ENCODE measurements at places on chromosomes 4 and X.
A peak's percentile ranks its signal among the peaks of the same experiment; 100 is the strongest.

DNA sequence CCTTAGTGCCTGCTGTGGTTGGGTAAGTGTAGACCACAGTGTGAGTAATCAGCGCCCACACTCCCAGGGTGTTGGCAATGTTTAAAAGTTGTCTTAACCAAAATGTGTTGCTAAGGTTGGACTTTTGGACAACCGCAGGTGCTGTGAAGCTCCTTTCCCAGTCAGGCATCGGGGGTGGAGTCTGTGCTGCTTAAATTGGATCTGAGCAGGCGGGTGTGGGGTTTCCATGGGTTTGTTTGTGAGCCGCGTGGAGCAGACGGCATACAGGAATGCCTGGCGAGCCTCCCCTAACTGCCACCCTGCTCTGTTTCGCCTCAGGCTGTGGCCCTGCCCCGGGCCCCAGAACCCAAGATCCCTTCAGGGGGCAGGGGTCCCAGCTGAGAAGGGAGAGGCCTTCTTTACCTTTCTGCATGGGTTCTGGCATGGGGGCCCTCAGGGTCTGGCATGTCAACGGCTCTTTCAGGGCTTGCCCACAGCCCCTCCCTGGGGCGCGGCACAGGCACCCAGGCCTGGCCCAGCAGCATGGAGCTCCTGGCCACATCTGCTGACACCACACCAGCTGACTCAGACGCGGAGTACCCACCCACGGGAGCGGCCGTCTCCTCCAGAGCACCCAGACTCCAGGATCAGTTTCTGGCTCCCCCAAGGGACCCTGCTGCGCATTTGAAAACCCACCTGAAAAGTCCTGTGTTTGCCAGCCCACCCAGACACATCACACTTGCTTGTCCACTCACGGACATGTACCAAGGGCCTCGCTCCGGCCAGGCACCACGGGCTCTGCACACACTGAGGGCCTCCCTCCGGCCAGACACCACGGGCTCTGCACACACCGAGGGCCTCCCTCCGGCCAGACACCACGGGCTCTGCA is 5.1 kb upstream of the SPON2 start:
- no peak for DNase-seq

DNA sequence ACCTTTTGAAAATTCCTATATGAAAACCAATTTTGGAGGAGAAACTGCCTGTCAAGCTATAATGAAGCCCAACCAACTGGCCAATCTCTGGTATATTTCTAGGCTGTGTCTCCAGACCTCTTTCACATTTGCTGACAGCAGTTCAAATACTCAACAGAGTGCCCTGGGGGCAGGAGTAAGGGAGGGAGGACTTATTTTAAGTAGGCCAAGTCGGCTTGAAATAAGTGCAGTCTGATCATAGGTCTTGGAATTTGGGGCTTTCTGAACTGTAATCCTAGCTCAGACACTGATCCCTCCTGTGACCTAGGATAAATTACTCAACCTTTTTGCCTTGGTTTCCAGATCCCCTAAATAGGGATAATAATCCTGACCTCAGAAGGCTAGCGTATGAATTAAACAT is 59.4 kb upstream of the SLC7A11 start:
- no peak for DNase-seq

- DNase-seq = no peak
Measured at GRCh38 chr4:174789657-174790056, 39.4 kb downstream of the GLRA3 start.

DNA sequence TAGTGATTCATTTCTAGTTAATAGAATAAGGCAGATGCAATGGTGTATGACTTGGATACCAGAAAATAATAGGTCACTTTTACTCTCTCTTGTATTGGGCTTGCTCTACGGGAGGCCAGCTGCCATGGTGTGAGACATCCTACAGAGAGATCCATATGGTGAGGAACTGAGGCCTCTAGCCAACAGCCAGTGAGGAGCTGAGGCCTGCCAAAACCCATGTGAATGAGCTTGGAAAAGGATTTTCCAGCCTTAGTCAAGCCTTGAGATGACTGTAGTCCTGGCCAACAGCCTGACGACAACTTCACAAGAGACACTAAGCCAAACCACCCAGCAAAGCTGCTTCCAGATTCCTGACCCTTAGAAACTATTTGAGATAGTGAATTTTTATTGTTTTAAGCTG is 1300.2 kb downstream of the RAPGEF2 start:
- DNase-seq = no peak

DNA sequence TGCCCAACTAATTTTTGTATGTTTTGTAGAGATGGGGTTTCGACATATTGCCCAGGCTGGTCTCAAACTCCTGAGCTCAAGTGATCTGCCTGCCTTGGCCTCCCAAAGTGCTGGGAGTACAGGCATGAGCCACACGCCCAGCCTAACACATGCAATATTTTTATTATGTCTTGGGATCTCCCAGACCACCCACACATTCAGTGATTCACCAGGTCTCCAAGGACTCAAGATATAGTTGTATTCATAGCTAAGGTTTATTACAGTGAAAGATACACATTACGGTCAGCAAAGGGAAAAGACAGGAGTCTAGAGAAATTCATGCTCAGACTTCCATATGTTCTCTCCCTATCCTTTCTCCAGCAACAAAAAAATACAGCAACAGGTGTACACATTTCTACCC is 25.5 kb upstream of the FAM120C start:
- no peak for DNase-seq

DNA sequence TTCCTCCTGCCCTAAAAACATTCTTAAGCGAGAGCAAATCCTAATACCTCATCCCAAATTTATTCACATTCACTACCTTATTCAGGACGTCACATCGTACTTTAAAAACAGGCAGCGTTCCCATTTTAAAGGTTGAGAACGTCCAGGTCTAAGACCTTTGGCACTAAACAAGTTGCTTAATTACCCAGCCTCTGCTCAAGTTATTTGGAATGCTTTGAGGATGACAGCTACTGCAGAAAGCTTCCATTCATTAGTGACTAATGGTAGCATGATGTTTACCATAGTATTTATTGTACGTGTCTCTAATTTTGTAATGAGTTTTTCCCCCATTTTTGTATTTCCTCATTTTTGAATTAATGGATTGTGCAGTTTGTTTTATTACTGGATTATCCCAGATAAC is 1.5 kb downstream of the USP38 start:
- no peak for DNase-seq

DNA sequence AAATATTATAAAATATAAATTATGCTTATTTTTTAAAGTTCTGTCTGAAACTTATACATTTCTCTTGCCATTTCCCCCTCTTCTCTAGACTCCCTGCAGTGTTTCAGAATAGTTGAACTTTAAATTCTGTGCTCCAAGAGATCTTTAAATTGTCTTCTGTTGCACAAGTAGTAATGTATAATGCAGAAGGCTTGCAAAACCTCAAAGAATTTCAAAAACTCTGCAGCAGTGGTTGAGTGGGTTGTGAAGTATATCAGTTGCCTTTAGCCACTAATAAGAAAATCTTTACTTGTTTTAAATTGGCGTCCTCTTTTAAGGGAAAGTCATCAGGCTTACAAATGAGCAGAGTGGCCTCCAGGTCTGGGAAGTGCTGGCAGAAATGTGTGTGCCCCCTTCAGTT is 1153.3 kb upstream of the PABPC4L start:
- no peak for DNase-seq

- DNase-seq = peak; percentile 49
Measured at GRCh38 chr4:184937745-184938144, 80.5 kb upstream of the HELT start.

DNA sequence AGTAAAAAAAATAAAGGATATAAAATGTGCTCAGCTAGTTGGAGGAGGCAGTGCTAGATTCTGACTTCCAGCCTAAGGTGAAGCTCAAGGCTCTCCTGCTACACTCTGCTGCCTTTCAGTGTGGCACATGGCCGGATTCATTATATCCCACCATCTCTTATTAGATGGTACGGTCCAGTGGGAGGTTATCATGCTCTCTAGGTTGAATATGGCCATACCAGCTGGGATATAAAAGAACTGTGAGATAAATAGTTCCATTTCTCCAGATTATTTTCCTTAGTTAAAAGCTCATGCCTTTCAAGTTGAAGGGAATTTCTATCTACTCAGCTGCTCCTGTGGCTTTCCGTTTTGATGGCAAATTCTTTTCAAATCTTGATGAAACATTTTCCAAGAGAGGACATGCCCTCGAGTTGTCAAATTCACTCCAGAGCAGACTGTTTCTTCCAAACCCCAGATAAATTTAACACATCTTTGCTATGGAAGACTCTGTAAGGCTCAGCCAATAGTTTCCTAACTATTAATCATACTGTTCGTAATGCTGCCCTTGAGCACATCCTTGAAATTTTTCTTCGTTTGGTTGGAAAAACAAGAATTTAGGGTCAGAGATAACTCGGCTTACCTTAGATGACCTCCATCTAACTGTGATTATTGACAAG is 2.2 kb upstream of the MGARP start:
- DNase-seq = no peak

GRCh38 chr4:80240976-80241375 is 25.5 kb upstream of the FGF5 start:
- DNase-seq = no peak

DNA sequence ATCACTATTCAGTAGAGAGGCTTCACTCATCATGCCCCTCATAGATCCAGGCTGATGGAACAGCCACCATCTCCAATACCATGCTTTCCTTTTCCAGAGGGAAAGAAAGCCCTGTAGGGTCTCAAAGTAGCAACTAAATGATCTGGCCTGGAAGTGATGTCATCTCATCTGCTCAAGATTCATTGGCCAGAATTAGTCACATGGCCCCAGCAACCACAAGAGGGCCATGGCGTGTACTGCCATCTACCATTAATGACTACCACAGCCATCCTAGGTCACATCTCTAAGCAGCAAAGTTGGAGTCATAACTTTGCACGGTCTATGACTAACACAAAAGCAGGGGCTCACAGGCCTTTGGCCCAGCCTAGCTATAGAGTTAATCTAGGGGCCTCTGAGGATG is 194.8 kb downstream of the KIT start:
- DNase-seq = no peak

GRCh38 chr4:43690116-43690515 is 758.5 kb downstream of the KCTD8 start:
- DNase-seq = no peak

DNA sequence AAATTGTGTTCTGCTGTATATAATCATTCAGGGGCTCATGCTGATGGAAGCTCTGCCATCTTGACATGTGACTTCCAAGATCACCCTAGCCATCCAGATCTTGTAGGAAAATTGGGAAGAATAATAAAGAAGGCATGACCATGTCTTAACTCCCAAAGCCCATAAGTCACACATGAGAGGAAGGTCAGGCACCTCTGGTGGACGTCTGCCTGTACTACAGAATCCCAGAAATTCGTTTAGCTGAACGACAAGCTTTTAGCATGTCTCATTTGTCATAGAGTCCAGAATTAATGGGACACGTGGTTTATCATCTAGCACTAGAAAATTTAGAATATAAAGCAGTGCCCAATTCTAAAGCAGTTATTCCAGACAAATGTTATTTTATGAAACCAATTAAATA is 212.7 kb downstream of the CENPC start:
- no peak for DNase-seq

DNA sequence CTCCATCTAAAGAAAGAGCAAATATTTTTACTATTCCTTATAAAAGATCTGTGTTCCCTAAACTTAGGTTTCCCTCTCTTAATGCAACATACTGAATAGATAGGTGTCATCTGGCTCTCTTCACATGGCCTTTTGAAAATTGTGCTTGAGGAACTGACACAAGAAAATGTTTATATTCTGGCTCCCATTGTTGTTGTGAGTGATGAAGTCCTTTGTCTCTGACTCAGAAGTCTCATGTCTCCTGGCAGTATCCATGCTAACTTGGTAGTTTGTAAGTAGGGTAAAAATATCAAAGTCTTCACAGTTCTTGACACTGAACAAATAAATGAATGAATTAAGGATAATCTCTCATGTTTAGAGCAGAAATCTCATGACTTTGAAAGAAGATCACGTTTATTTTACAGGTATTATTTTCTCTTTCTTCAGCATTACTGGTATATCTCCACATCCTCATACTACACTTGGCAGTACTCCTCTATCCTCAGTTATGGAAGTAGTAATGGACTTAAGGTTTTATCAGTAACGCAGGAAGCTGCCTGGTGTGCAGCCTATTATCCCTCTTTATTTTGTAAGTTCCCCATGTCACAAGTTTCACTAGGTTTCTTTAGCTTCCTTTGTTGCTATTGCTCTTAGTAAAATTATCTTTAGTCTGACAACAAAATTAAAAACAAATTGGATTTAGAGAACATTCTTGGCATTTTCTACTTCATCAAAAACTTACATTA is 14.2 kb upstream of the PABPC4L start:
- DNase-seq = no peak

DNA sequence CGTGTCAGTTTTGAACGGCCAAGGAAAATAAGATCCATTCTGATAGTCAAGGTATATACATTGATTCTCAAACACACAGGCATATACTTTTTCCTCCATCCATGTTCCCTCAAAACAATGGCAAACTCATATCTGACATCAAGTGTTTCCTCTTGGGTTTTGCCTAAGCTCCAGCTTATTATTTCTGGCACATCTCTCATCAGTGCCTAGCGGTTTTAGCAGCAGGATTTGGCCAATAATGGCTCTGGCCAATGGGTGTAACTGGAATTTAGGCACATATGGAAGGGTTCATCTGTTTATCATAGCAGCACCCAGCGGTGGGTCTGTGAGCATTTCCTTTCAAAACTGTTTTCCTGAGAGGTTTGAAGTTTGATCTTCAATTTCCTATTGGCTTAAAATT is 161.6 kb upstream of the TLL1 start:
- DNase-seq = no peak

Data from NCI-H1694 treated with DMSO at 0.1 percent for 48 hours (cell line).